Stimulated activated CD4-positive, alpha-beta T cell treated with anti-CD3 and anti-CD28 coated beads, Interleukin-1b, Interleukin-23, amount 100 ng/mL, for 1 hour (primary cell): ENCODE measurements at places on chromosomes 16 and 17.

- no peak for DNase-seq
Observed at GRCh38 chr17:58005728-58006559, 1.1 kb downstream of the SRSF1 start.

DNA sequence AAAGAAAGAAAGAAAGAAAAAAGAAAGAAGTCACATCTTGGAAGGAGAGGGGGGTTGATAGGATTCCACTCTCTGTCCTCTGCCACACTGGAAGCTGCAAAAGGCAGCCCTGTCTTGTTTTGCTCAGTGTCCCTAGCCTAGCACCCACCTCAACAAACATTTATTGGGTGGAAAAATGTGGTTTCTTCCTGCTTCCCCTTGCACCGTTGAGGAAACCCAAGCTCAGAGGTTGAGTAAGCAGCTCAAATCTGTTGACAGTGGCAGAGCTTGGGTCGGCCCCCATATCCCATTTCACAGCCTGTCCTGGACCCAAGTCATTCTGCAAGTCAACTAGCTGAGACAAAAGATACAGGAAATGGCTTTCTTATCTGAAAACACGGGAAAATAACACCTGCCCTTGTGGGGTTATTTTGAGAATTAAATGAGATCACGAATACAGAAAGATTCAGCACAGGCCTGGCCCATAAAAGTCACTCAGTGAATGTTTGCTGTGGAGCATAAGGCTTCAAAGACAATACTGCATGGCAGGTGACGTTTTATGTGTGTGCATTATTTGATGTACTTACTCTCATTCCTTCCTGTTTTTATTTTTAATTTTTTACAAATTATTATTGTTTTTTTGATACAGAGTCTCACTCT lies 63.6 kb downstream of the SCNN1B start:
- DNase-seq, result no peak

GRCh38 chr17:50502301-50502990 lies 5.8 kb upstream of the MYCBPAP start:
- DNase-seq, result no peak

GRCh38 chr16:1772908-1773702 lies at the start of gene MRPS34:
Gene MRPS34 (minus strand): TSS chr16:1773134. CDS start chr16:1773119, 15 bp downstream.
- DNase-seq, result peak; percentile 51

GRCh38 chr16:49738832-49739231 lies 117.1 kb downstream of the ZNF423 start:
- no peak for DNase-seq

GRCh38 chr16:79587897-79588296 lies 12.6 kb downstream of the MAF start:
- DNase-seq, result no peak

- no peak for DNase-seq
Observed at GRCh38 chr16:80230328-80231120, 310.3 kb upstream of the DYNLRB2 start.

DNA sequence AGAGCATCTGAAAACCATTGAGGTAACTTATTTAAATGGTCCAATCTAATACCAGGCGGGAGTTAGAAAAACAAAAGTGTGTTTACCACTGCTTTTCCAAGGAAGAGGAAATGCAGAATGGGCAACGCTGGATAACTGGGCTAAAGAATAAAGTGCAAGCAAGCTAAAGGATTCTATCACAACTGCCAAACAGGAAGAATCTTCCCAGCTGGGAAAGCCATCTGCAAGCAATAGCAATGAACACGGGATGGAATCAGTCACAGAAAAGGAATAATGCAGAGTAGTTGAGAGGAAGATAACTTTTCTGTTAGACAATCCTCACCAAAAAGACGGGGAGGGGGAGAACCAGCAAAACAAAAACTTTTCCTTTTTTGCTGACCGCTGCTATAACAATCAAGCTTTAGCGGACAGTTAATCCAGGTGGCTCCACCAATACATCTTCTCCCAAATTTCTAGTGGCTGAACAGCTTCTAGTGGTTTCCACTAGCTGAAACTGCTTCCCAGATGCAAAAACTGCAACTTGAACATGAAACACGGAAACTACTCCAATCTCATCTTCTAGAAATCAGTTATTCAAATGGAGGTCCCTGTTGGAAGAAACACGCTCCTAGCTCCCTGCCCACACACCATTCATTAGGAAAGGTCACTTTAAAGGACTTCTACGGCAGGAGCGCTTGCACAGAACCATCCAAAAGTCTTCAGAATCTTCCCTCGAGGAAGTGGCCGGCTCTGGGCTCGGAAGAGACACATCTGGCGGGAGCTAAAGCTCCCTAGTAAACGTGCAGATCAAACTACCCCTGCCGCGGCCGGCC lies 929 bp downstream of the TMEM11 start:
- no peak for DNase-seq

DNA sequence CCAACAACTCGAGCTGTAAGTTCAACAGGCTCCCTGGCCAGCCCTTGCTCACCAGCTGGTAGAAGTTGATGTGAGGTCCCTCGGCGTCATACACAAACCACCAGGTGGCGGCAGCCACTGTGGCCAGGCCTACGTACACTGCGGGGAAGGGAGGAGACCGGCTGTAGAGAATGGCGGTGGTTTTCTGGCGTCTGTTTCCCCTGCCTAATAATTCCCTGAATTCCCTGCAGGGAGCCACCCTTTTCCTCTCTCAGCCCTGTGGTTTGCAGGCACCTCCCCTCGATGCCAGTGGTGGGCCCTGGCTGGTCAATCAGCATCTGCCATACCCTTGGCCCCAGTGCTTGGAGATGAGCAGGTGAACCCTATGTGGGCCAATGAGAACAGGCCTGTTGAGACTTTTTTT lies 18.9 kb upstream of the P2RX1 start:
- no peak for DNase-seq

GRCh38 chr17:19747829-19748806 lies at the start of gene ALDH3A1:
Gene ALDH3A1 (minus strand): TSS chr17:19748298. CDS start chr17:19745129, 3,169 bp downstream.
- DNase-seq, result no peak

- DNase-seq, result no peak
Observed at GRCh38 chr17:47996201-47996600, 25.3 kb downstream of the CDK5RAP3 start.

- no peak for DNase-seq
Observed at GRCh38 chr16:87150681-87151280, 166.4 kb downstream of the C16orf95 start.

- DNase-seq, result no peak
Observed at GRCh38 chr16:67372664-67373063, 20.6 kb downstream of the TPPP3 start.

GRCh38 chr16:30758988-30759491 lies 2.8 kb downstream of the CFAP119 start:
- no peak for DNase-seq

DNA sequence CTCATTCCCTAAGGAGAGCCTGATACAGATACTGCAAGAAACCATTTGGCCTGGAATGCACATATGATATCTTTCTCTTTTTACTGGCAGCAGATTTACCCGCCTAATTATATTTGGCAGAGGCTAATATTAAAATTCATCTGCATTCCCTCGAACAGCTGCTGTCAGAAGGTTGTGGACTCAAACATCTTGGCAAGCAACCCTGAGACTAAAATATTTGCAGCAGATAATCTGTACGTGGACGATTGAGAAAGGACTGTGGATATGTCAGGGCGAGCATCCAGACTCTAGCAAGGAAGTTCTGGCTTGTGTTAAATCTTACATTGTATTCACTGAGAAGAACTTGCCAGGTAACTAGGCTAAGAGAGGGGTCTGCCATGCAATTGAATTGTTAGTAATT lies 65.2 kb downstream of the SNX20 start:
- no peak for DNase-seq

- DNase-seq, result no peak
Observed at GRCh38 chr17:33905338-33905800, 349.7 kb upstream of the CCL2 start.

DNA sequence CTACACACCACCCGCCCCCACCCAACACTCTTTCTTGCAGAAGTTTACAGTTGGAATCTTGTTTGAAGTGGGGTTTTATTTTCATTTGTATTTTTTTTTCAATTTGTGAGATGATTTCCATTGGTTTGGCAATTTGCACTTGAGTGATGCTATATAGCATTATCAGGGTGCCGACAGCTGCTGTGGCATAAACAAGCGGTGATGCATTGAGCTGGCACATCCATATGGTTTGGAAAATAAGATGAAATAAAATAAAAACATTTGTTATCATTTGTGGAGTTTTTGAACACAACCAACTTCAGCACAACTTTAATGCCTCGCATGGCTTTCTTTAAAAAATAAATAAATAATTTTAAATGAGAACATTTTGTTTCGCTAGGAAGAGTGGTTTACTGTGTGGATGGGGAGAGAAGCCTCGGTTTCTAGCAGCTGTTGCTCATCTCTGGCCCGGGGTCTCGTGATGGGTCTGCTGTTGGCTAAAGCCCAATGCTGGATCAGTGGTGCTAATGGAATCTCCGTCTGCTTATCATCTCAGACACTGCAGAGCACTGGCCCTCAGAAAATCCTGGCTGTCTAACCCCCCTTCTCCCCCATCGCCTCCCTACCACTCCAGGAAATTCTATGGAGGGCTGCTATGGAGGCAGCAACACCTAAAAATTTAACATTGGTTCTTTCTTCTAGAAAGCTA lies 192.3 kb upstream of the MAF start:
- DNase-seq, result no peak

- DNase-seq, result peak; percentile 12
Observed at GRCh38 chr16:71894229-71894920, 956 bp upstream of the IST1 start.

- no peak for DNase-seq
Observed at GRCh38 chr16:70601576-70602575, 44.5 kb upstream of the IL34 start.

DNA sequence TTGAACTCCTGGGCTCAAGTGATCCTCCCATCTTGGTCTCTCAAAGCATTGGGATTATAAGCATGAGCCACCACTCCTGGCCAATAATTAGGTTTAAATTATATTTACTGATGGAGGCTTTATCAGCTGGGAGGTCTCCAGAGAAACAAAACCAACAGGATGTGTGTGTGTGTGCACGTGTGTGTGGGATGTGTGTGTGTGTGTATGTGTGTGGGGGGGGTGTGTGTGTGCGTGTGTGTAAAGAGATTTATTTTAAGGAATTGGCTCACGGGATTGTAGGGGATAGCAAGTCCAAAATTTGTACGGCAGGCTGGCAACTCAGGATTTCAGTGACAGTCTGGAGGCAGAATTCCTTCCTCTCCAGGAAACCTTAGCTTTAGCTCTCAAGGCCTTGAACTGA lies 4.6 kb downstream of the MMP25 start:
- no peak for DNase-seq

DNA sequence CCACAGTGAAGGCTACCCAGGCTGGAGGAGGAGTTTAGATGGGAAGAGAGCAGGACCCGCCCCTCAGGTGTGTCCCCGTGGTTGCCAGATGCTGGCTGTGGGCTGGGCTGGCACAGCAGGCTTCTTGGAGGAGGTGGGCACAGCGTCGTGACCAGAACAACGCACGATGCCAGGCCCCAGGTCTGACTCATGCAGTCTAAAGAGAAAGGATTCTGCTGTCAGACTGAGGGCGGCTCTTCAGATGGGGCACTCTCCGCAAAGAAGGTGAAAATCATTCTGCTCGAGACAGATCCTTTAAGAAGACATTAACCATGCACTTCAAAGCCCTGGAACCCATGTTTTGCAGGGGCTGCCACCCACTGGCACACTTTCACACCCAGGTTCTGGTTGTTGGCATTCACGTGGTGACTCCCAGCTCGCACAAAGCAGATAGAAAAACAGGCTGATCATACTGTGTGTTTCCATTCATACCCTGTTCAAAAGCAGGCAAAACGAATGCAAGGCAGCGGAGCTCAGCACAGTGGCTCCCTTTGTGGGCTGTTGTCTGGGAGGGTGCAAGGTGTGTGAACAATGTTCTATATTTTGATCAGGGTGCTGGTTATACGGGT lies 19.0 kb downstream of the CACNG4 start:
- DNase-seq, result no peak

- DNase-seq, result no peak
Observed at GRCh38 chr16:82807311-82807710, 180.5 kb downstream of the CDH13 start.

DNA sequence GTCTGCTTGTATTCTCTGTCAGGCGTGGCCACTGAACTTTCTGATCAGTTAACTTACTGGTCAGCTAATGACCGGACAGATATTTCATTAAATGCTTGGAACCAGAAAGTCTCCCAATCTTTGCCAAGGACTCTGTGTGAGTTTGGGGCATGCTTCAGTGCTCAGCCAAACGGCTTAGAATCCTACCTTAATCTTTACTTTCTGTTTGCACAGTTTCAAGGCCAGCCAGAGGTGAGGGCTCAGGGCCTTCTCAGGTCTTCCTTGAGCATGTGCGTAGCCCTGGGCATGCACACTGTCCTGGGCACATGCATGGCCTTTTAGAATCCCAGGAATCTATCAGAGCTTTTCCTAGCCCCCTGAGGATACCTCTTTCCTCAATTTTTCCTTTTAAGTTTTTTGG lies 230.1 kb downstream of the RAB11FIP4 start:
- no peak for DNase-seq

DNA sequence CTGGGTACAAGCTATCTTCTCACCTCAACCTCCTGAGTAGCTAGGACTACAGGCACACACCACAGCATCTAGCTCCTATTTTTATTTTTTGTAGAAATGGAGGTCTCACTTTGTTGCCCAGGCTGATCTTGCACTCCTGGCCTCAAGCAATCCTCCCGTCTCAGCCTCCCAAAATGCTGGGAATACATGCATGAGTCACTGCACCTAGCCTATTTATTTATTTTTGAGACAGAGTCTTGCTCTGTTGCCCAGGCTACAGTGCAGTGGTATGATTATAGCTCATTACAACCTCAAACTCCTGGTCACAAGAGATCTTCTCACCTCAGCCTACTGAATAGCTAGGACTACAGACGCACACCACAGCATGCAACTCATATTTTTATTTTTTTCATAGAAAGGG lies 40.1 kb upstream of the RGS9 start:
- DNase-seq, result no peak

- DNase-seq, result no peak
Observed at GRCh38 chr17:64304551-64304950, 41.5 kb upstream of the TEX2 start.

- DNase-seq, result no peak
Observed at GRCh38 chr17:48037036-48037837, at the start of gene COPZ2. Gene COPZ2 (minus strand): TSS chr17:48037797. CDS start chr17:48037777, 20 bp downstream.

- DNase-seq, result no peak
Observed at GRCh38 chr16:31441956-31442355, 633 bp downstream of the ZNF843 start.

DNA sequence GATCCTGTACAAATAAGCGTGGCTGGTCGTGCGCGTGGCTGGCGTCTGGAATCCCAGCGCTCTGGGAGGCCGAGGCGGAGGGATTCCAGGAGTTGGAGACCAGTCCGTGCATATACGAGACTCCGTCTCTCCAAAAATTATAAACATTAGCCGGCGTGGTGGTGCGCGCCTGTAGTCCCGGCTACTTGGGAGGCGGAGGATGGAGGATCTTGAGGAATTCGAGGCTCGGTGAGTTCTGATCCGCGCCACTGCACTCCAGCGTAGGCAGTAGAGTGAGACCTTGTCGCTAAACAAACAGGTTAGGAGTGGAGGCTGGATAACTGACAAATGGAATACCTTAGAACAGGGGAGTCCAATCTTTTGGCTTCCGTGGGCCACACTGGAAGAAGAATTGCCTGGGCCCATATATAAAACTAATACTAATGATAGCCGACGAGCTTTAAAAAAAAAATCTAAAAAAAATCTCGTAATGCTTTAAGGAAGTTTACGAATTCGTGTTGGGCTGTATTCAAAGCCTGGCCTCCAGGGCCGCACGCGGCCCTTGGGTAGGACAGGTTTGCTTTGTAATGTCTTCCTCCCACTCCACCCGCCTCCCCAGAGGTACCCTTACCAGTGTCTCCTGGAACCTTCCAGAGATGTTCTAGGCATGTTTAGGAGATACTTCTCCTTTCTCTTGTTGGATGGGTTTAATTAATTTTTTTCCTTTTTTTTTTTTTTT lies 909 bp upstream of the RSL1D1 start:
- DNase-seq, result no peak

GRCh38 chr17:47702391-47702995 lies 8.5 kb downstream of the TBKBP1 start:
- DNase-seq, result no peak
